Effector memory CD4-positive, alpha-beta T cell (primary cell): ENCODE measurements at places on chromosomes 4 and X.

DNA sequence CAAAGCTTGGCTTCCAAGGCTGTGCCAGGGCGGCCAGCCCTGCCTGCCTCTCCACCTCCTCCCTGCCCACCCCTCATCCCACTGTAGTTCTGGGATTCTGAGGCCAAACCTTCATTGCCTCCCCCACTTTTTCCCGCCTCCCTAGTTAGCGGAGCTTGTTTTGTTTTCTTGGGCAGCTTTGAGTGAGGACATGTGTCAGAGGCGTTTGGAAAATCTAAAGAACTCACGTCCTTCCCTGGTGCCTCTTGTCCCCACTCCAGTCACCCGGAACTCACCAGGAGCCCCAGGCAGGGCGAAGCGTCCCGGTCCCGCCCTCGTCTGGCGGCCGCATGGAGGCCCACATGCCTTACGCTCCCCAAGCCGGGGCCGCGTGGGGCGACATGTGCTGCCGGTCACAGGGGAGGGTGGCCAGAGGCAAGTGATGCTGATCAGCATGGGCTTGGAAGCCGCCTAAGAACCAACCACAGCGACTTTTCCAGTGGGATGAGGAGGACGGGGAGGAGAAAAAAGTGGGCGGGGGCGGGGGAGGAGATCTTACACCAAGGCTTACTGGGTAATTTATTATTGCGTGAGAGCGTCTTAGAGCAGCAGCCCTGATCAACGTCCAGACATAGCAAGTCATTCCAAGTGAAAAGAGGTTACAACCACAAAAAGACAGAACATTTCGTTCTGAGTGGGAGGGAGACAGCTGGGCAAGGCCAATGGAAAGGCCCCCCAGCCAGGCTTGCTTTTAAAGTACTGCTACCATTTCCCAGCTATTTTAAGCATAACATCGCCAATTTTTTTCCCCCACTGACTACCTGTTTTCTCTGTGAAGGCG lies 48.5 kb downstream of the PRPS1 start:
- peak; percentile 15 for DNase-seq

DNA sequence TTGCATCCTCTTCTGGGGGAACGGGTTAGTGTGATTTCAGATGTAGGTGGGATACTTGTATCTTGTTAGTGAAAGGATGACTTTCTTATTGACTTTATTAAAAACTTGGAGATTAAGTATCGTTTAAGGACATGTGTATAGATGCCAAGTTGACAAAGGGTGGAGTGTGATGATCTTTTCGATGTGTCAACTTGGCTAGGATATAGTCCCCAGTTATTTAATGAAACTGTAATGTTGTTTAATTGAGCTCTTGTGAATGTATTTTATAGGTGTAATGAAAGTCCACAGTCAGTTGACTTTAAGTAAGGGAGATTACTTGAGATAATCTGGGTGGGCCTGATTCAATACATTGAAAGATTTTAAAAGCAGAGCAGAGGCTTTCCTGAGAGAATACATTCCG lies 127.0 kb downstream of the AASDH start:
- DNase-seq: no peak

GRCh38 chr4:53183754-53184153 lies 182.1 kb downstream of the SCFD2 start:
- DNase-seq: no peak

DNA sequence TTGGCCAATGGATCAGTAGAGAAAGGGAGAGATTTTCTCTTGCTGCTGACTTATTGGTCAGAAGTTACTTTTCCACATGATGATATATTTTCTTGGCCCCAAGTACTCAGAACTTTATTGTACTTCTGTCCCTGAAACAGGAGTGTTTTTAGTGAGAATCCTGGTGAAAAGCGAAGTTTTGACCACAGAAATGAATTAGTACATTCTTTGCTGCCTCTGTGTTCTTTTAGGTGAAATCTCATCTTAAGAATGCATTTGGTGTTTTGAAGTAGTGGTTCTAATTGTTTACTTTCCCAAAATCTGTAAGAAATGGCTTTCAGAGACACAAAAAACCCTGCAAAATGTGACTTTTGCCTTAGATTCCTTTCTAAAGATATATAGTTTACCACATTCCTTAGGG lies 240.4 kb downstream of the FRMPD4 start:
- no peak for DNase-seq

DNA sequence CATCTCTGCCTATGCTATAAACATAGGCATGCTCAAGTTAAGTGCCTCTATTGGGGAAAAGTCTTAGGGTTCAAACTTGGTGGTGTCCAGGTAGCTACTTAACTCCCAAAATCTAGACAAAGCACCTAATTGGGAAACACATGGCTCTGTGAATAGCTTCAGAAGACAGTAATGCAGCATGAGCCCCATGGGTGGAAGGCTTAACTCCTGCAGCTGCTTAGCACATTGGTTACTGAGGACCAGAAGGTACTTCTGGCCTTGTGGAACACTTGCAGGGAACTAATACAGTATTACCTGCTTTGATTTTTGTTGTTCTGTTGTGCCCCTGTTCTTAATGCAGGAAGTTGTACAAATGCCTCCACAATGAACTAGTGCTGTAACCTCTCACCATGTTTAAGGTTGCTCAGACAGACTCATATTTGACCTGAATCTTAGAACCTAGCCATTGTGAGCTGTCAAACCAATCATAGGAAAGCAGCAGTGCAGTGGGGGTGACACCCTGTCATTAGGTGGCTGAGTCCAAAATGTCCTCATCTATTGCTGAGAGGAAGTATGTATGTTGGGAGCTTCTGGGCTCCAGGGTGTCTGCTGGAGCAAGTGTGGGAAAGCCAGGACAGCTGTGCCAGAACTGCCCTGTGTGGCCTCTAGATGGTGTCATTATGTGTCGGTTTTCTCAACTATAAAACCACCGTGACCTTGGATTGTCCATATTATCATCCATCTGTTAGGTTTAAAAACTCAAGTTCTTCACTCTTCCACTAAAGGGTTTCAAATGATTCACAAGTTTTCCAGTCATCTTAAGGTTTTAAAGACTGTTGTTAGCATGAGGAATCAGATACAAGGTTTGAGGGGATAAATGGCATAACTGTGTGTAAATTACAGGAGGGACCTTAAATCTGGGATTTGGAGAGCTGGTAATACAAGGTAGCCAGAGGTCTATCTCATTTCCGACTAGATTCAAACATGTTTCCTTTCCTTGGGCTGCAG lies 69.9 kb upstream of the WDR1 start:
- no peak for DNase-seq

GRCh38 chr4:6983544-6984142 lies 59.5 kb upstream of the TADA2B start:
- DNase-seq: no peak

DNA sequence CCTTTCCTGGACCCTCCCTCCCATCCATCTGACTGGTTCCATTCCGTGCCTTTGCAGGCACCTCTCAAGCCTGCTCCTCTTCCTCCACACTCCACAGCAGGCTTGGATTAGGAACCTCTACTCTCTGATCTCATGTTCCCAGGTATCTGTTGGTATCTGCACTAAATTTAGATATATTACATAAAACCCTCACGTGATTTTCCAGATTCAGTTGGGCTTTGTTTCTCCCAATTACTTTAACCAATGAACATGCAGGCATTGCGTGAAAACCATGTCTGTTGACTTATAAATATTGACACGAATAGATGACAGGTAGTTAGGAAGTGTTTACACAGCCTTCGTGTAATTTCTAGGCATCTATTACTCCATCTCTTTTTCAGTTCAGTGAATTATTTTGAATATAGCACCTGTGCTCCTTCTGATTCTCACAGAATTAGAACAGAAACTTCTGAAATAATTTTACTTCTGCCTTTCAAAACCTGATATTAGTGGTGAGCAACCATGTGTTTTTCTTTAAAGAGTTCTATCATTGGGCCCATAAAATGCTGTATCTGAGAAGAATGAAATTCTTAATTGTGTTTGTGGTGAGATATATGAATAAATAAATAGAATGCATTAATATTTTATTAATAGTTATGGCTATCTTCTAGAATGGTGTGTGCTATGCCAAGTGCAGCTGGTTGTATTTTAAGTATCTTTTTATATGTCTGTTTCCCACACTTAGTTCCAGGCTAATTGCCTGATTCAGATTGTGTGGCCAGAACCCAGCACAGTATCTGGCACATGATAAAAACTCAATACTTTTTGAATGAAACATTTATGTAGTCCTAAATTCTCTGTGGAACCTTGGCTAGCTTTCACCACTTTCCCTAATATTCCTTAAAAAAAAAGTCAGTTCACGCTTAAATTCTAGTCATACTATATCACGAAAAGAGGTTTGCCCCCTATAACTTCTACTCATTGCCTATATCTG lies 304.8 kb downstream of the QDPR start:
- no peak for DNase-seq

DNA sequence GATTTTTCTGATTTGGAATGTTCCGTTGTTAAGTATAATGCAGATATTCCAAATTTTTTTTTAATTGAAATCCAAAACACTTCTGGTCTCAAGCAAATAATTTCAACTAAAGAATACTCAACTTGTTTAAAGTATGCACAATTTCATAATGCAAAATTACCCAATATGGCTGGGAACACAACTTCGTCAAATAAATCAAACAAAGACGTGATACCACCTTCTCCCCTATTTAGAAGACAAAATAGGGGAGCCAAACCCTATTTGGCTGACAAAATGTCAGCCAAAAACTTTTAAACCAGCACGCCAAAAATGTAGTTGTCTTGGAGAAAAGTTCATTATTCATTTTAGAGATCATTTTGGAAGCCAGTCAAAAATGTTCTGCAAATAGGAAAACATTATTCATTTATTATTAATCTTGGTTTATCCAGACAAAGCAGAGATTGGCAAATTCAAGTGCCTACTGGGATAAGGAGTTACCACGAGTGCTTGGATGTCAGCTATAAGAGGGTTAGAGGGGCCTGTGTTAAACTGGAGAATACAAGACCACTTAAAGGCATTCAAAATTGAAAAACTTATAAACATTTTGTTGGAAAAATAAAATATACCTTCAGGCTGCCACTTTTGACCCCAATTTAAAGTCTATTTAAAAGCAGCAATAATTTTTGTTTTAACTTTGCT lies 3.3 kb upstream of the TKTL2 start:
- no peak for DNase-seq

GRCh38 chr4:64911846-64912245 lies 502.6 kb upstream of the TECRL start:
- DNase-seq: no peak
